ENCODE measurements at places on chromosomes 5 and 9. TPM values are rescaled to one million over a fixed set of nuclear protein-coding genes. Genes with fewer than 3 reads are reported as not detected.

DNA sequence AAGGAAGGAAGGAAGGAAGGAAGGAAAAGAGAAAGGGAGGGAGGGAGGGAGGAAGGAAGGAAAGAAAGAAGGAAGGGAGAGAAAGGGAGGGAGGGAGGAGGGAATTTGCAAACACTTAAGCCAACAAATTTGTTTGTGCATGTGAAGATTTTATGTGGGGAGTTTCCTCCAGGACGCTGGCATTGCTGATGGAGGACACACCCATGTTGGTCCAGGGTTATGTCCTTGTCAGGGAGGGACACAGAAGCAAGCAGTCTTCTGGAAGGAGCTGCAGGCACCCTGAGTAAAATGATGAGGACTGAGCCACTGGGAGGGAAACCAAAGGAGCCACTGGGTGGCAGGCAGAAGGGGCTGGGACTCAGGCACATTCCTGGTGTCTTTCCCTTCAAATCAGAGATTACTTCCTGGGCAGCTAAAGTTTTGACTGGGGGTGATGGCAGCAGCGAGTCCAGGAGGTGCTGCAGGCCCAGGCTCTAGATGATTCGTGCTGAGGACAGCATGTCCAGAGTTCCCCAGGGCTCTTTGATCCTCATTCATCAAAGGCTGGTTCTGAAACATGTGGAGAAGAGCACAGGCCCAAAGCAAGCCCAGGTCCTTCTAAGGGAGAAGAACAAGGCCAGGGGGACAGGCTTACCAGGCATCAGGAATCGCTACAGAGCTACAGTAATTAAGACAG is 109.2 kb downstream of the PAX5 start:
- peaks cover 2% of the 10 kb centered on the region for H3K36me3 ChIP-seq
- no peak overlapping the region for H3K27ac ChIP-seq
- peaks cover 8% of the 10 kb centered on the region for H3K27me3 ChIP-seq
- no peak overlapping the region for H3K4me3 ChIP-seq
- H3K4me1 ChIP-seq: peaks cover 30% of the 10 kb centered on the region
- DNase-seq: no peak

The PCDHGA7 gene
- total RNA-seq: 0.17 TPM

GRCh38 chr9:98127226-98127625 is 8.2 kb upstream of the TRIM14 start:
- no peaks in the 10 kb centered on the region for H3K27me3 ChIP-seq
- H3K4me3 ChIP-seq: no peak overlapping the region
- no peak overlapping the region for H3K27ac ChIP-seq
- H3K4me1 ChIP-seq: no peaks in the 10 kb centered on the region
- peaks cover 7% of the 10 kb centered on the region for H3K36me3 ChIP-seq

The FRRS1L gene
- total RNA-seq: 5.3 TPM
